ENCODE measurements at places on chromosomes 1 and 21.

DNA sequence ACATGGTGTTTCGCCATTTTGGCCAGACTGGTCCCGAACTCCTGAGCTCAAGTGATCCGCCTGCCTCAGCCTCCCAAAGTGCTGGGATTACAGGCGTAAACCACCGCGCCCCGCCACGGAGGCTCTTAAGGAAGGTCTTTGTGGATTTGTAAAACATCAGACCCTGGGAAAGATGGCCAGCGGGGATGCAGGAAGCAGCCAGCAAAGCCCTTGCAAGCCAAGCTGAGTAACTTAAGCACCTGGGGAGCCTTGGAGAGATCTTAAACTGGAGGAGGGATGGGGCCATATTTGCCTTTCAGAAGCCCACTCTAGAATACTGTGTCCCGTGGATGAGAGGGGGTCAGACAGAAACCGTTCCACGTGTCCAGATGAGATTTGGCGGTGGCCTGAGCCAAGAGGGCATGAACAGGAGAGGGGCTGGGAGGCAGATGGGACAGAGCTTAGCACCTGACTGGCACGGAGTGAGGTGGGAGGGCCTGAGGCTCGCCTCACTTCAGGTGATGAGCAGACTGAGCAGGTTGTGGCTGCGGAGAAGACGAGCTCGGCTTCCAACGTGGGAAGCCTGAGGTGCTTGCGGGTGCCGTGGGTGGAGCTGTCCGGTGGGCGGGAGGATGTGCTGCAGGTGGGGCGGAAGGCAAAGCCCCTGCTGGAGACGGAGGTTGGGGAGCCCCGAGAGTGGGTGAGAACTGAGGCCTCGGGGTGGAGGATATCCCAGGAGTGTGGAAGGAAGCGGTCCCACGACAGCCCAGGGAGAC is 11.7 kb downstream of the C1orf216 start:
- DNase-seq: peak; percentile 18

- no peak for DNase-seq
Observed at GRCh38 chr1:186985889-186986491, 157.2 kb downstream of the PLA2G4A start.

DNA sequence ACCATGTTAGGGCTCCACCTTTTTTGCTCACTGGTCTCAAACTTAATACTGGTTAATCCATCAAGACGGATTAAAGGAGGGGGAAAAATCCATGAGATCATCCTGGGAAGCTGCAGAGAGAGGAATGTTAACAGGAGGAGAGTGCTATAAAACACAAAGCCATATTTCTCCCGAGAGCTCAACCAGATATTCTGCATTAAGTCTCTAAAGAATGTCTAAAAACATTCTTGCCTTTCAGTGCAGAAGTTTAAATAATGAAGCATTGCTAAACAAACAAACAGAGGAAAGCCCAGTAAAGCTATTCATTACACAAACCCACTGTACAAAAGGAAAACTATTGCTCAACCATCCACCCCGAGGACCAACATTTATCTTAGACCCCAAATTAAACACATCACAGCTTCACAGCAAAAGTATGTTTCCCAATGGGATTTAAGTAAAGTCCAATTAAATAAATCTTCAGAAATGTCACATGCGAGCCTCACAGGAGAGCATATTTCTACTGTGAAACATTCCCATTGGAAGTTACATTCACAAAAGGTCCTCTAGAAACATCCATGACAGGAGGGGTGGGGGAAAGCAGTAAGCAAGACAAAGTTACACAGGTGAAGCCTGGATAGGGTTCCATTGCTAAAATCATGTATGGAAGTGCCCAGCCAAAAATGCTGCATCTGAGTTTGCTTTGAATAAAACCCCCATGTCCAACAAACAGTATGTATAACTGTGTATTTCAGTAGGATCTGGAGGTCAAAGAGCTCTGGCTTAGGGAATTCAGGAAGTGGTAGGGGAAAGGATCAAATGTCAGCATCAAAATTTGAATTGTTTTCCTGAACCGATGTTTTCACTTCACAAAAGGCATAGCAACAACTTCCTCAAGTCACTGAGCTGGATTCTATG is 23.3 kb downstream of the DUSP10 start:
- DNase-seq: no peak

DNA sequence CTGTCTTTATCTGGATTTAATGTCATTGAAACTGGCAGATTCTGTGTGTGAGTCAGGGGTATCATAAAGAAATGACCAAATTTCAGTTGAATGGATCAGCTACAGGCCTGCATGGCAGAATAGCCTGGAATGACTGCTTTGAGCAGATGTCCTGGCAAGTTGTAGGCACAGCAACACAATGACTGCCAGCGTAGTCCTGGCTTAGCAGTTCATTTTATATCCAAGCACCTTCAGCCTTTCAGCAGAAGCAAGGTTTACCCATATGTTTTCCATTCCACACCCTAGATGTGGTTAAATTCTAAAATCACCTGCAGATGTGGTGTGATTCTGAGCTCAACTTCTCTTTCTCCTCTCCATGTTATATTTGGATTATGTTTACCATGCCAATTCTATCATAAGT is 22.3 kb upstream of the PTGFR start:
- DNase-seq: no peak

DNA sequence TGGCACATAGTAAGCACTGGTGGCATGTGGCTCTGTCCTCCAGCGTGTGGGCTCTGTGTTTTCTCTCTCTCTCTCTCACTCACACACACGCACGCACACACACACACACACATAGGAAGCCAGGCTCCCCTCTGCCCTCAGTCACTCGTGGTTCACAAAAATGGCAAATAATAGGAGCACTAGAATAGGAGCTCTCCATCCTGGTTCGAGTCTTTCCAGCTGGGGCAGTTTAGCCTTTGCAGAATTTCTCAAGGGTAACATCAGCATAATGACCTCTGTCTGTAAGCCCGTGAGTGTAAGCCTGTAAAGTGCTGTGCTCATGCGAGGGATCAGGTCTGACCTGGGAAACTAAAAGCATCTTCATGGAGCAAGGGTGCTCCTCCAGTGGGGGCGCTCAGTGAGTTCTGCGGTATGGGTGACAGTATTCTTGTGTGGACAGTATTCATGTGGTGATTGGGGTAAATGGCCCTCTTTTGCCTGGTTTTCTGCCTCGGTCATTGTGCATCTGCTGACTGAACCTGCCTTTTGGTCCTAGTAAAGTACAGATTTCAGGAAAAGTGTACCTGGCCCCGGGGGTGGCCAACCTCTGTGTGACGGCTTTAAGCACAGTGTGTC is 842 bp upstream of the ZC3H12A start:
- DNase-seq: peak; percentile 17

GRCh38 chr21:40422896-40423635 is 423.9 kb downstream of the DSCAM start:
- DNase-seq: no peak

GRCh38 chr21:39688010-39688409 is 57.0 kb upstream of the IGSF5 start:
- DNase-seq: no peak

- peak; percentile 15 for DNase-seq
Observed at GRCh38 chr1:84936116-84936810, 43.3 kb upstream of the LPAR3 start.

DNA sequence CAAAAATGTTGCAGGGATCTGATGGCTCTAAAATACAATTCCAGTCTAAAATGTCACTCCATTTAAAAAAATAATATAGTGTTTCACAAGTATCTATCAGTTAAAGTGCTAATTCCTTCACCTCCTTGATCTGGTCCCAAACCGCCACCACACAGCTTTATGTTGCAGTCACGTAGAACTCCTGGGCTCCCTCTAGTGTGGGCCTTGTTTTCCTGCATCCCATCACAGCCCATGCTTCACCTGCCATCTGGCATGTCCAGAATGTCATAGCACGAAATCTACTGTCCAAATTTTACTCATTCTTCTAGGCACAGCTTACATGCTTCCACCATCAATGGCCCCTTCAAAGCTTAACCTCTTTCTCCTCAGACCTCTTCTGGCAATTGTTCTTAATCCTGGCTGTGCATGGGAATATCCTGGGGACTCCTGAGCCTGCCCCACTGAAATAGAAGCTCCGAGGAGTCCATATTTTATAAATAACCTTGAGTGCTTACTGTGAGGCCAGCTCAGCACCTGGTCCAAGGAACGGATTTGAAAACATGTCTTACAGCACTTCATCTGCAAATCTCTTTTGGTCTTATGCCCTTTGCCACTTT is 15.5 kb downstream of the FYB2 start:
- DNase-seq: no peak

DNA sequence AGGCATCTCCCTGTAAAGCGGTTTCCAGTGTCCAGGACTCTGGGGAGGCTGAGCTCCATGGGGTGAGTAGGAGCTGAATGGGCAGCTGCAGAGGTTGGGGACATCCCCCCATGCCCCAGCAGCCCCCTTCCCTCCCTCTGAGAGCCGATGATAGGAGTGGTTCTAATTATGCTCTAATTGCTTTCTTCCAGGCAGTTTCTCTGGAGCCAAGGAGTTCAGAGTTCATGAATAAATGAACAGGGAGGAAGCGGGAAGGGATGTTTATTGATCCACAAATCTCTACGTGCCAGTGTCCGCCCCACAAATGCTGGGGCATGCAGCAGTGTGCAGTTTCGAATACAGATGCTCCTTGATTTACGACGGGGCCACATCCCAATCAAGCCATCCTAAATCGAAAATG is 15.6 kb downstream of the NKAIN1 start:
- DNase-seq: no peak

DNA sequence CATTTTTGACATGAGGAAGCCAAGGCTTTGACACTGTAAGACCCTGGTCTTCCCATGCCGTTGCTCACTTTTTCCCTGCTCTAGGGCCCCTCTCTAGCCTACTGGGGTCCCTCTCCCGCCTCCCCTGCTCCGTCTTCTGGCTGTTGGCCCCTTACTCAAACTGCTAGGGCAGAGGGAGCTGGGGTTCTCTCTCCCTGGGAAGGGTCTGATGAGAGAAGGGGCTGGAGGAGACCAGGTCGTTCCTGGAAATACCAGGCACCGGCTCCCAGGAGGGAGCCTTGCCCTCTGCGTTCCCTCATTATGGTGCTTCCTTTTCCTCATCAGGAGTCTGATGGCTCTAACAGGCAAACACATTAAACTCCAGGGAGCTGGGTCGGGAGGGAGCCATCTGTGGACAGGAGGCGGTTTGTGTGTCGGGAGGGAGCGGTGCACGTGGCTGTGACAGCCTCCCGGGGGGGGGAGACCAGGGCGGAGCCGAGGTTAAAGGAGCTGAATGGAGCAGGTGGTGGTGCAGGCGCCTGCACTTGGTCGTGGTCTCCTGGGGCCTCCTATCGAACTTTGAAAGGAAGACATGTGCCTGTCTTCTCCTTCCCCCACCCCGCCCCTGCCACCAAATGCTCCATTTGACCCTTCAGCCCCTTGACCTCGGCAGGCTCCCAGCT is 35.4 kb upstream of the LHX4 start:
- no peak for DNase-seq

DNA sequence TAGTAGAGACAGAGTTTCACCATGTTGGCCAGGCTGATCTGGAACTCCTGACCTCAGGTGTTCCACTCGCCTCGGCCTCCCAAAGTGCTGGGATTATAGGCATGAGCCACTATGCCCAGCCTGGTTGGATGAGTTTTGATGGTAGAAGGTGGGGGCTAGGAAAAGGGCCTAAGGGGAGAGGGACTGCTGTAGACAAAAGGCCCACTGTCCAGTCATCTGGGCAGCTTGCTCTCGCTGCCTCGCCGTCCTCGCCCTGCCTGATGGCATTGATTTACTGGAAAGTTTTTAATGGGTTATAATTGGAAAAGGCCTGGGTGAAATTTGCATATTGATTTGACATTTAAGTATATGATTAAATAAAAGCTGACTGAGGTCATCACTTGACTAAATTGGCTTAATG is 175.1 kb upstream of the CSF3R start:
- no peak for DNase-seq

DNA sequence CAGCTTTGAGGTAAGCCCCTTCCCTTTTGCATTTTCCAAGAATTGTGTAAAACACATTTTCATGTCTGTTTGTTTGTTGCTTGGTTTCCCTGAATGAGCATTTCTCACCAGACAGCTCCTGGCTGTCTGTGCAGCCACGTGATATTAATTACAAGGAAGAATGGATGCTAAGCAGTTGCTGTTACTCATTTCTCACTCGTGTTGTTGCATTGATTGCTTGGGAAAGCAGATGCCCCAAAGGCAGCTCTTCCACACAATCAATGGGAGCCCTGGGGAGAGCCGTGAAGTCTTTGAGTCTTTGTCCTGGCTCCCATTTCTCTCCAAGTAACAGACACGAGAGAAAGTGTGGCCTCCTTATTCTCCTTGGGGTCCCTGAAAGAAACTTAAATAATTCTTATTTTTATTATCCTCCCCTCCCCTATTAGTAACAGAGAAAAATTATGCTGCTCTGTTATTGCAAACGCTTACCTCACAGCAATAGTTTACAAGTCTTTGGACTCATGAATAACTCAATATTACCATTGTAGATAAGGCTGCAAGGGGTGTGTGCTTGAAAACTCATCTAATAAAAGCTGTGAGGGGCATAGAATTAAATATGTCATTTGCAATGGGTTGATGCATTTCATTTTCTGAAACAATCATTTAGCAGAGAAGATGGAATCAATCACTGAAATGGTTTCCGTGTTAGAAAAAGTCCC is 127.7 kb upstream of the CAMK1G start:
- no peak for DNase-seq

DNA sequence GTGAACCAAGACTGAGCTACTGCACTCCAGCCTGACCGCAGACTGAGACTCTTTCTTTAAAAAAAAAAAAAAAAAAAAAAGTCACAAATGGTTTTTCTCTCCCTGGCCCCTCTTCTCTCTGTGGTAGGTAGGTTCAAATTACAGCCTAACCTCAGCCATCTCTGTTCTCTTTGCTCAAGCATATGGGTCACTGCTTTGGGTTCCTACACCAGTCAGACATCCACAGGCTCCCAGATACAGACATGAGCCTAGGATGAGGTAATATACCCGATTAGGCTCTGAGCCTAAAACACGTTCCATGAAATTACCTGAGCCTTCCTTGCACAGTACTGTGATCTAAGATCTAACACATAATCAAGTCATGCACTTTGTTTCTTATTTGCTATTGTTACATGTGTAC is 90.5 kb upstream of the JAK1 start:
- no peak for DNase-seq

GRCh38 chr1:238343852-238344251 is 453.1 kb upstream of the ZP4 start:
- DNase-seq: no peak

DNA sequence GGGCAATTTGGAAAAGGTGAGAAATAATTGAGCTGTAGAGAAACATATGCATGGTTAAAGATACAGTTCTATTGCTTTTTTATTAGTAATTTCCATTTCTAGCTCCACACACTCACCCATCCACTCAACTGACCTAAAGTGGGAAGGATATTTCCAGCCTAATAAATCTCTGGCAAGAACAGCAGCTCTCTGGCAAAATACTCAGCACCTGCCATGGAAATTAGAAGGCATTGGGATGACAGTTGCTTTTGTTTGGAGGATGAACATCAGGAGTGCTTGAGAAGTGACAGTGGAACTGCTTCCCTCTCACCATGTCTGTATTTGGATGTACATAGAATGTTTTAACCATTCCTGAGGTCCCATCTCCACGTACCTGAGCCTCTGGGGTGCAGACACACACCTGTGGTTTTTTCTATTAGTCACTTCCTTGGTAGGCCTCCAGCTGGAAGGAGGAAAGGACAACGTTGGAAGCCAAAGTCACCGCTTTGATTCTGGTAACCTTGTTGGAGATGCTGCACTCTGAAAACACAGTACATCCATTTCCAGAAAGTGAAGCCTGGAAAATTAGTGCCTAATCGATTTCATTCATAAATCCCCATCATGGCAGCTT is 62.3 kb upstream of the RUNX1 start:
- no peak for DNase-seq

- no peak for DNase-seq
Observed at GRCh38 chr21:38054334-38054733, 138.1 kb upstream of the KCNJ6 start.

All from effector CD4-positive, alpha-beta T cell (primary cell).